CD14-positive monocyte (primary cell): ENCODE measurements at places on chromosomes 13 and 19.

DNA sequence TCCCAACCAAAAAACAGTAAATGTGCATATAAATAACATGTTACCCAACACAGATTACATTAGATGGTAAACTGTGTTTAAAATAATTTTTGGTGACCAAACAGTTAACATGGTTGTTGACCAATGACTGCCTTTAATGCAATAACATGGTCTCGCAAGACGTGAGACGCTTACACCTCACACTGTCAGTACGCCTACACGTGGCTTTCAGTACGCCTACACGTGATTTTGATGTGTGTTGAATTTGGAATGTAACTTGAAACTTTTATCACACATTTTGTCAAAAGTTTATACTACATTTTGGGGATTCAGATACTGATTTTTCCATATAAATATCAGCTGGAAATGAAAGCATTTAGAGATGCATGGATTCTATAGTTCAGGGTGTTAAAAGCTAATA lies 32.0 kb downstream of the SLC7A9 start:
- DNase-seq: no peak

- no peak for DNase-seq
Observed at GRCh38 chr13:79108914-79109643, 297.0 kb downstream of the RBM26 start.

GRCh38 chr13:50914176-50914700 lies 4.6 kb downstream of the RNASEH2B start:
- DNase-seq: no peak

DNA sequence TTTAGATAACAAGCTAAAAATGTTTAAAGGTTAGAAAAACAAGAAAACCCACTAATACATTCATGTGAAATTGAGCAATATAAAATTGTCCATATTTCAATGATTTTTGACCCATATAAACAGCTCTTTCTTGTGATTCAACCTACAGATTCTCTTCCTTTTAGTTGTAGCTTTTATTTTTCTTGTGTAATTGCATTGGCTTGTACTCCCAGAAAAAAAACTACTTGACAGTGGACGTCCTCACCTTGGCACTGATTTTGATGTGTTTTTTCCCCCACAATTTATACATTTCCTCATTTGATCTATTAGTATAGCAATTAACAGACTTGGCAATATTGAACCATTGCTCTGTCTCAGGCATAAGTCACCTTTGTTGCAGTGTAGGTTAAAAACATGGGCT lies 4.7 kb downstream of the CCDC194 start:
- DNase-seq: no peak

DNA sequence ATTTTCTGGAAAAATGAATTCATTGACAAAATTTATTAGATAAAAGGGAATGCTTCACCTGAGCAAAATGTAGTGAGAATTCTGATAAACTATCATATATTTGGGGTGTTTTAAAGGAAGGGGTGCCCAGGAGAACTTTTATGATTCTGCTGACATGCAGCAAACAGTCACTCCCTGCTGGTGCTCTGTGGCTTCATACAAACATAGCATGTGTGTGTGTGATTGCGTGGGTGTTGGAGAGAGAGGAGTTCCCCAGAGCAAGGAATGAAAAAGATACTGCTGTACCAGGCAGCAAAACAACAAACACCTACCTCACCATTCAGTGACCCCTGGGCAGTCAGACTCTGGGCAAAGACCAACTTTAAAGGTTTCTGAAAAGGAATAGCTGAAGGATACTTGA lies 546.7 kb downstream of the RFC3 start:
- no peak for DNase-seq

- DNase-seq: no peak
Observed at GRCh38 chr13:50419331-50419865, 404.2 kb downstream of the KCNRG start.

- no peak for DNase-seq
Observed at GRCh38 chr13:38223089-38223488, 126.6 kb upstream of the UFM1 start.

GRCh38 chr13:99225078-99225477 lies 24.4 kb downstream of the UBAC2 start:
- peak; percentile 91 for DNase-seq

DNA sequence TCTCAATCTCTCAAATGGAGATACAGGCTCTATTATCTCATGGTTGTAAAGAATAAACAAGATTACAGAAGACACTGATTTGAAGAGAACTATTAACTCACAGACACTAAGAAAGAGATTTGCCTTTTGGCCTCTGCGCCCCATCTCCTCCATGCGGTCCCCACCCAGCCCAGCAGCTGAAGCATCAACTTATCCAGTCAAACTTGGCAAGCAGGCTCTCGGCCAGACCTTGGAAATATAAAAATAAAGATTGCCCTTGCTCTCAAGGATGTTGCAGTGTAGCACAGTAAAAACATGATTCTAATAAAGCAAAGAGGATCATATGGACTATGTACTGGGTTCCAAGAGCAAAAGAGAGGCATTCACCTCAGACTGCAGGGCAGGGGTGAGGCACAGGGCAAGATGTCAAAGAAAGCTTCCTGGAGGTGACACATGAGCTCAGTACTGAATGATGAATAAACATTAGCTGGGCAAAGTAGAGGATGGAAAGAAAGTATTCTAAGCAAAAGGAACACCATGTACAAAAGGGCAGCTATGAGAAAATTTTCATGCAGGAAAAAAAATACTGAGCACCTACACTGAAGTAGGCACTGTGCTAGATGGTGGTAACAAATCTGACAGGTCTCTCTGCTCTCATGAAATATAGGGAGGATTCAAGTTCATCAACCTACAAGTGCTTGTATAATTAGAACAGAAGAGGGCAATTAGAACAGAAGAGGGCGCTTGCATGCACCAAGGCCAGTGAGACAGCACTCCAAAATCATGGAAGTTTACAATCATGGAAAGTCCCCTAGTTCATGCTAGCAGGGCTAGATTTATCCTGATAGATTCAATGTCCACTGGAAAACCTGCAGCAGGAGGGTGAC lies 85.0 kb downstream of the SACS start:
- no peak for DNase-seq

DNA sequence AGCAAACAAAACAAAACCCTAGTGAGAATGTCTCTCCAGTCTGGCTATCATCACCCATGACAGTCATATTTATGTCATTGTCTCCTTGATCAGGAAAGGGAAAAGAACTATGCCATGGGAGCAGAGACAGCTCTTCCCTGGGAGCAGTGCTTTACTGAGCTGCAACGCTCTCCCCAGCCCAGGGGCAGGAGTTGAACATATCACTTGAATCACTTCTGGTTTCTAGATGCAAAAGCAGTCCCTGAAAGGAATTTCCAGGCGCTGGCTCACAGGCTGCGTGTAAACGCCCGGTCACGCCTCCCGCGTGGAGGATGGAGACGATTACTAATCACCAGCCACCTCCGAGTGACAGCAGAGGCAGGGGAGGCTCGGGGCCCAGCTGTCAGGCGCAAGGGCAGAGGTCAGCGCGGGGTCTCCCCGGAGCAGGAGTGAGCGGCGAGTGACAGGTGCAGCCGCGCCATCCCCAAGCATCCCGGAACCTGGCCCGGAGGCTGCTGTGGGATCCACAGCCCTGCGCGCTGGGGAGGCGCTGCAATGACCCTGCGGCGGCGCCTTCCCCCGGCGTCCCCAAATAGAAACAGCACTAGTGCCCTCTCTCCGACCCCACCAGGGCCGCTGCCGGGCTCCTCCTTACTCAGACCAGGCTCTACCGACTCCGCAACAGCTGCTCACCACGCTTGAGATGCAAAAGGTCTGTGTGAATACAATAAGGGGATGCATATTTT lies 23.5 kb upstream of the DCLK1 start:
- DNase-seq: no peak

GRCh38 chr13:84358601-84359000 lies 476.3 kb upstream of the SLITRK1 start:
- DNase-seq: no peak

DNA sequence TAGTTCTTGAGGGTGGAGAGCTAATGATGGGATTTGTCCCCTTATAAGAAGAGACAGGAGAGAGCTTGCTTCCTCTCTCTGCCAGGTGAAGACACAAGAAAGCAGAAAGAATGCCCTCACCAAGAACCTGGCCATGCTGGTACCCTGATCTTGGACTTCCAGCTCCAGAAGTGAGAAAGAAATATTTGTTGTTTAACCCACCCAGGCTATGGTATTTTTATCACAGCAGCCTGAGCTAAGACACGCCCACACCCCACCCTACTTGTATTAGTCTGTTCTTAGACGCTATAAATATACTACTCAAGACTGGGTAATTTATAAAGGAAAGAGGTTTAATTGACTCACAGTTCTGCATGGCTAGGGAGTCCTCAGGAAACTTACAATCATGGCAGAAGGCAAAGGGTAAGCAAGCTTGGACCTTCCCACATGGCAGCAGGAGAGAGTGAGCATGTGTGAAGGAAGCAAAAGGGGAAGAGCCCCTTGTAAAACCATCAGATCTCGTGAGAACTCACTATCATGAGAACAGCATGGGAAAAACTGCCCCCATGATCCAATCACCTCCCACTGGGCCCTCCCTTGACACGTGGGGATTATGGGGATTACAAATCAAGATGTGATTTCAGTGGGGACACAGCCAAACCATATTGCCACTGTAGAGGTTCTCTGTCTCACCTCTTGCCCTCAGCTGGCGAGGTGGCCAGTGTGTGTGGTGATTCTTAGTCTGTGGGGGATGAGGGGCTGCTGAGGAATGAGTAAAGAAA lies 57.4 kb upstream of the RCBTB2 start:
- DNase-seq: no peak

GRCh38 chr19:46637224-46637623 lies 1.2 kb upstream of the GNG8 start:
- no peak for DNase-seq

GRCh38 chr19:18119717-18120105 lies 22.1 kb downstream of the MAST3 start:
- no peak for DNase-seq

- no peak for DNase-seq
Observed at GRCh38 chr13:28049880-28050875, 50.2 kb downstream of the FLT3 start.

GRCh38 chr13:40445557-40445990 lies 220.9 kb downstream of the FOXO1 start:
- DNase-seq: peak; percentile 96

GRCh38 chr13:102582256-102582655 lies 14.5 kb upstream of the TPP2 start:
- DNase-seq: no peak

DNA sequence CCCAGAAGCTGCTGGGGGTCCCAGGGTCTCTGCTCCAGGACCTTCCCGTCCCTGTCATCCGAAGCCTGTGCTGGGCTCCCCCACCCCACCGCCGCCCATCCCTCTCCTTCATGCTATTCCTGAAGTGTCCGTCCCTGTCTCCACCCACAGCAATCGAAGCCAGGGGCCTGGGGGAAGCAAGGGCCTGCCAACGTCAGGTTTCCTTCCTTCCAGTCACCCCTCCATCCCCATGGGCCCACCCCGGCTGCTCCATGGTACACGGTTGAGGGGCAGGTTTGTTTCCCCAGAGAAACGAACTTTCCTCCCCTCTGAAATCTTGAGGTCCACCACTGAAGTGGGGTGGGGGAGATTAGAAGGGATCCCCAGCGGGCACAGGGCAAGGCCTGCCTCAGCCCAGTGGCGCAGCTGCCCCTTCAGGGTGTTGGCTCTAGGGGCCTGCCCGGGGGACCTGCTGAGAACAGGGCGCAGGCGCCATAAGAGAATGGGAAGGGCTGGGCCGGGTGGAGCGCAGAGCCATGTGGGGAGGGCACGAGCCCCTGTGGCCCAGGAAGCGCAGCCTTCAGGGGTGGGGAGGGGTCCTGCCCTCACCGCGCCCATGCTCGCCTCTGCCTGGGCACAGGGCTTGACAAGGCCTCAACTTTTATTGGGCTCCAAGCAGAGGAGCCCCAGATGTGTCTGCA lies 16.1 kb downstream of the CEBPG start:
- no peak for DNase-seq

DNA sequence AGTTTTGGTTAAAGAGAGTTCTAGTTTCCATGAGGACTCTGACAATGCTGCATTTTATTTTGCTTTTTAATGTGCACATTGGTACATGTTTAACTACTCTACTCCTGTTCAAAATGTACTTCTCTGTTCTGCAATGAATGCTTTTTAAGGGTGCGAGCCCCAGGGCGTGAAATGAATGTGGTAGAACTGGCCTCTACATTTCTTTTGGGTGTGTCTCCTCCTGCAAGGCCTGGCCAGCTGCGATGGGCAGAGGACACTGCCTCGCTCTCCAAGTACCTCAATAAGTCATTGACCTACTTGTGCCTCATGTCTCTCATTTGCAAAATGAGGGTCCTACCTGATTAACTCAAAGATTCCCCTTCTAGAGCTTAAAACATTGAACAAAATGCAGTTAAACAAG lies 6.7 kb downstream of the RGS9BP start:
- DNase-seq: no peak

DNA sequence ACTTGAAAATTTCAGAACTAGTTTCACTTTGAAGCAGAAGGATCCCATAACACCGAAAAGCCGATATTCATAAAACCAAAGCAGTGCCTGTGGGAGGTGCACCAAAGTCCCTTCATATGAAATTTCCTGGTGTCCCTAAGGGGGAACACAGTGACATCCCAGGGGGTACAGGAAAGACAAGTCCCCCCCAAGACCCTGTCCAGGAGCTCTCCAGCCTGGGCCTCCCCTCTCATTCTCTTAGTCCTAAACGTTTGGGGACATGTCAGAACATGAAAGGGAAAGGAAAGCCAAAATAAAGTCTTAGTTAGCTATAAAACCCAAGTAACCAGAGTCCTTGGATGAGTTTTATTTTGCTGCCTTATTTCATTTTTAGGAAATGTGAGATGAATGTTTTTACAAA lies 56.6 kb downstream of the MRPL57 start:
- DNase-seq: no peak

DNA sequence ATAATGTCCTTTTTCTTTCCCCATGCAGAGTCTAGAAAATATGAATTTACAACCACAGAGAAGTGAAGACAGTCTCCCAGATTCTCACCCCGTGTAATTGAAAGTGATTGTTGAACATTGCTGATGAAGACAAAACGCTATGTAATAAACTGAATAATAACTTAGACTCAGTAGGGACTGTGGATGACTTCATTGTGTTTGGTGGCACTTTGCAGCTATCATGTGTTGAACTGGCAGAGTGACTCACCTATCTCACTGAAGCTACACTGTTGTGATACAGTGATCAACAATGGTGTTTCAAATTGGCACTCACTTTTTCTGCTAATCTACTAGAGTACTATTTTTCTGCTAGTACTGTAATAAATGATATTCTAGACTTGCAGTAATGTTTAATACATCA lies 261.3 kb downstream of the DACH1 start:
- no peak for DNase-seq

GRCh38 chr19:12974301-12975220 lies 5.2 kb downstream of the DAND5 start:
- DNase-seq: peak; percentile 4
